Stimulated activated naive B cell treated with anti-CD40 and anti-IgM and Interleukin-4, amounts not matched to agents 10 μg/mL and 1 μg/mL and 100 μg/mL, for 72 hours (primary cell): ENCODE measurements at places on chromosomes 7 and 10.

DNA sequence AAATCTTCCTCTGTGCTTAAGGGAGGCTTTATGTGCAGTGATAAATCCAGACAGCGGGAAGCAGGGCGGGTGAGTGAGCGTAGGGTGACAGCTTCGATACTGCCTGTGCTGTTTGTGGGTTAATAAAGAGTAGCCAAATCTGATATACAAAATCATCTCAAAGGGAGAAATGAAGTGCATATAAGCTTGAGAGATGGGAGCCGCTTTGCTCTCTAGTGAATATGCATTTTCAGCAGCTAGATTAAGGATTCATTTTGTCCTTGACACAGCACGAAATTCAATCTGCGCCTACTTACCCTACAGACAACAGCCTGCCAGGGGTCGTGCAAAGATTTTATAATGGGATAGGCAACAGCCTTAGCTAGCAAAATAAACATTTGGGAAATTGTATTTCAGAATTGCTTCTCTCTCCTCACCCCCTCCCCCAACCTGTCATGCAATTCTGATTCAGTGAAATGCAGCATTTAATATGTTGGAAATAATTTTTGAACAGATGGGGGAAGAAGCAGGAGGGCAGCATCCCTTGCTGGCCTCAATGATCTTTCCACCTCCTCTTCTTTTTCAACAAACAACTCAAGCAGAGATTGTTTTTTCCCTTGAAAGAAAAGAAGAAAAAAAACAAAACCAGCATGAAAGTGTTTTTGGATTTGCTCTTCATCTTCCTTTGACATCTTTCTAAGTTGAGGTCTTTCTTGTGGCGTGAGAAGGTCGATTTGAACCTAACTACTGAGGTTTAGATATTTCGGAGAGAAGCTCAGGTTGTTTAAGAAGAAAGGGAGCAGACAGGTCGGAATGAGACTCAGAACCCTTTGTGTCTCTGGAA lies 117.9 kb downstream of the AOAH start:
- DNase-seq: no peak
- no peak overlapping the region for H3K27ac ChIP-seq
- peaks cover 15% of the 10 kb centered on the region for H3K27me3 ChIP-seq

DNA sequence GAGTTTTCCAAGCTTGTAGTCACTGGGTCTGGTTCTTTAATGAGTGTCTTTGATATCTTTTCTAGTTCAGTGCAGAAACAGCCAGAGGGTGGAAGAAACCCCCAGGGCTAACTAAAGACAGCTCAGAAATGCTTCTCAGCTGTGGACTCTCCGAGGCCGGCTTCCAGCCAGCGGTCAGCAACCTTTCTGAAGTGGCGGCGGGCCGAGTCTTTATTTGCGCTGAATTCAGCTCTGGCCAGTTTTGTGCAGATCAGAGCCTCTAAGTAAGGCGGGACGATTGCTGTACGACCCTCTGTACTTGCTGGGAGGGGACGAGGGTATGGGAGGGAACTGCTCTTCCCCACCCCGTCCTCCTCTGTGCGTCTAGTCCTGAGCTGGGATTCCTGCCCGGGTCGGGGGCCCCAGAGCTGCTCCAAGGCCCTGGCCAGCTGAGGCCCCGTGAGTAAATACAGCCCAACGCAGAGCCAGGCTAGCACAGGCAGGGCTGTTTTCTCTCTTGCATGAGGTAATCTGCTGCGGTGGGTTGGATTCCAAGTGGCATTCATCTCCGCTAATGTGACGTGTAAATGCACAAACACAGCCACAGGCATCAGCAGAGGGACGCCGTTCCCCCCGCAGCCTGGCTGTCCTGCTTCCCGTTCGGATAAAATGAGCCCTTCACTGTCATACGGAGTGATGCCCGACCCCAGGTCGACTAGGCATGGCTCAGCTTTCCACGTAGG lies 159.8 kb downstream of the PIP4K2A start:
- H3K36me3 ChIP-seq: peaks cover 12% of the 10 kb centered on the region
- H3K4me3 ChIP-seq: no peak overlapping the region
- no peak for DNase-seq
- H3K27ac ChIP-seq: no peak overlapping the region
- H3K4me1 ChIP-seq: peaks cover 1% of the 10 kb centered on the region

GRCh38 chr7:138164804-138165203 lies 88.5 kb downstream of the AKR1D1 start:
- no peak overlapping the region for H3K27ac ChIP-seq
- no peaks in the 10 kb centered on the region for H3K4me1 ChIP-seq

GRCh38 chr7:155167706-155168365 lies 97.7 kb downstream of the HTR5A start:
- DNase-seq: no peak
- H3K4me3 ChIP-seq: no peak overlapping the region
- H3K27ac ChIP-seq: no peak overlapping the region
- peaks cover 34% of the 10 kb centered on the region for H3K27me3 ChIP-seq
- no peaks in the 10 kb centered on the region for H3K4me1 ChIP-seq

GRCh38 chr7:27453702-27454405 lies 208.8 kb downstream of the HIBADH start:
- no peaks in the 10 kb centered on the region for H3K36me3 ChIP-seq
- H3K27ac ChIP-seq: no peak overlapping the region
- DNase-seq: no peak
- H3K4me1 ChIP-seq: no peaks in the 10 kb centered on the region

GRCh38 chr10:58278274-58278961 lies 9.5 kb downstream of the CISD1 start:
- DNase-seq: no peak
- peaks cover 20% of the 10 kb centered on the region for H3K36me3 ChIP-seq
- no peaks in the 10 kb centered on the region for H3K27me3 ChIP-seq

DNA sequence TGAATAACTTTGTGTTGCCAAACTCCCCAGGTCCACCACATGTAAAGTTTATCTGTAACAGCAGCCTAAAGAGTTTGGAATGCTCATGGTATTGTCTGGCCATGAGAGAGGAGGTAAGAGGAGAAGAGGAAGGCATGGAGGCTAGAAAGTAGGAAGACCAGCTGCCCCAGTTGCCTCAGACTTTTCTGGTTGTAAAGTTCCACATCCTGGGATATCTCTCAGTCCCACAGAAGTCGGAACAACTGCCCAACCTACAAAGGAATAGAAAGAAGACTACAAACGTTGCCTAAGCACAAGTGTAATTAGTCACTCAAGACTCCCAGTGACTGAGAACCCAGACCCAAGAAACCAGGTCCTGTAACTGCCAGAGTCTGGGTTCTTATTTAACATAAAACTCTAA lies 47.3 kb downstream of the CREB3L2 start:
- peaks cover 17% of the 10 kb centered on the region for H3K36me3 ChIP-seq
- DNase-seq: no peak
- H3K27ac ChIP-seq: no peak overlapping the region
- no peak overlapping the region for H3K4me3 ChIP-seq

GRCh38 chr10:77189520-77189919 lies 448.1 kb downstream of the KCNMA1 start:
- H3K4me3 ChIP-seq: no peak overlapping the region
- H3K27ac ChIP-seq: no peak overlapping the region
- no peaks in the 10 kb centered on the region for H3K36me3 ChIP-seq
- no peak for DNase-seq
- H3K4me1 ChIP-seq: no peaks in the 10 kb centered on the region
- H3K27me3 ChIP-seq: peaks cover 9% of the 10 kb centered on the region

DNA sequence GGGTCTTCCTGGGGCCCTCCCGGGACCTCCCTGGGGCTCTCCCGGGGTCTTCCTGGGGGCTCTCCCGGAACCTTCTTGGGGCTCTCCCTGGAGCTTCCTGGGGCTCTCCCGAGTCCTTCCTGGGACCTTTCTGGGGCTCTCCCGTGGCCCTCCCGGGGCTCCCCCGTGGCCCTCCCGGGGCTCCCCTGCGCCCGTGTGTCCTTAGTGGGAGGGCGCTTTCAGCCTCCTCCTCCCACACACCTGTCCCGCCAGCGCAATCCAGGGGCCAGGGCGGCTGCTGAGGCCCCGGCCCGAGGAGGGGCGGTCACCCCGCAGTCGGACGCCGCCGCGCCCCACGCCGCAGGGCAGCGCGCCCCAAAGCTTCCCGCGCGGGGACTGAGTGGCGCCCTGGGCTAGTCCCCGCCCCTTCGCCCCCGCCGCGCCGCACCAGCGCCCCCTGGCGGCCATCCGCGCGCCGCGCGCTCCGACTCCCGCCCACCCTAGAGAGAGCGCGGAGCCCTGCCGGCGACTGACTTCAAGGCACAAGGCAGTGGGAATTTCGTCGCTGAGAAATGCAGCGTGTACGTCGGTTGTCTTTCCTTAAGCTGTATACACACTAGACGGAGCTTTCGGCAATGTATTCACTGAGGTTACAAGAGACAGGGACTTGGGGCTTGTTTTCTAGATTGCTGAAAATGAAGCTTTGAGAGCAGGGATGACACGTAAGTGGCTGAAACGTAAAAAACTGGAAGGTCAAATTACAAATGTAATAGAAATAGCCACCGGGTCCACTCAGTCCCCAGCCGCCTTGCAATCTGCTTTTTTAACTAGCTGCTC lies 47.1 kb downstream of the INSIG1 start:
- peak overlapping the region; percentile 75 for H3K27ac ChIP-seq
- peak overlapping the region; percentile 76 for H3K4me3 ChIP-seq
- peaks cover 8% of the 10 kb centered on the region for H3K27me3 ChIP-seq
- H3K36me3 ChIP-seq: no peaks in the 10 kb centered on the region
- peak; percentile 83 for DNase-seq
- H3K4me1 ChIP-seq: peaks cover 25% of the 10 kb centered on the region

- peaks cover 15% of the 10 kb centered on the region for H3K4me1 ChIP-seq
- no peak for DNase-seq
- H3K27me3 ChIP-seq: no peaks in the 10 kb centered on the region
- no peak overlapping the region for H3K4me3 ChIP-seq
- H3K36me3 ChIP-seq: peaks cover 7% of the 10 kb centered on the region
Measured at GRCh38 chr10:30535677-30536076, 93.9 kb downstream of the LYZL2 start.

- H3K4me3 ChIP-seq: no peak overlapping the region
- no peak for DNase-seq
- H3K27ac ChIP-seq: peak overlapping the region; percentile 52
- no peaks in the 10 kb centered on the region for H3K36me3 ChIP-seq
- peaks cover 44% of the 10 kb centered on the region for H3K4me1 ChIP-seq
Measured at GRCh38 chr10:110273474-110273873, 31.2 kb downstream of the SMNDC1 start.

GRCh38 chr7:17769918-17770317 lies 170.4 kb downstream of the SNX13 start:
- no peaks in the 10 kb centered on the region for H3K27me3 ChIP-seq
- no peak overlapping the region for H3K27ac ChIP-seq
- no peak overlapping the region for H3K4me3 ChIP-seq
- peaks cover 10% of the 10 kb centered on the region for H3K4me1 ChIP-seq
- peak; percentile 29 for DNase-seq
- peaks cover 19% of the 10 kb centered on the region for H3K36me3 ChIP-seq

- peaks cover 12% of the 10 kb centered on the region for H3K4me1 ChIP-seq
- DNase-seq: no peak
- peak within 1 kb of the TSS; percentile 47 for H3K4me3 ChIP-seq
- H3K27ac ChIP-seq: peak within 1 kb of the TSS; percentile 67
- peaks cover 77% of the 10 kb centered on the region for H3K27me3 ChIP-seq
Measured at GRCh38 chr7:45920502-45921380, at the start of gene IGFBP3. IGFBP3 (minus strand) TSS chr7:45921272; CDS start chr7:45921140, 132 bp downstream.

- no peaks in the 10 kb centered on the region for H3K4me1 ChIP-seq
Measured at GRCh38 chr7:55185321-55185802, 166.5 kb downstream of the EGFR start.

DNA sequence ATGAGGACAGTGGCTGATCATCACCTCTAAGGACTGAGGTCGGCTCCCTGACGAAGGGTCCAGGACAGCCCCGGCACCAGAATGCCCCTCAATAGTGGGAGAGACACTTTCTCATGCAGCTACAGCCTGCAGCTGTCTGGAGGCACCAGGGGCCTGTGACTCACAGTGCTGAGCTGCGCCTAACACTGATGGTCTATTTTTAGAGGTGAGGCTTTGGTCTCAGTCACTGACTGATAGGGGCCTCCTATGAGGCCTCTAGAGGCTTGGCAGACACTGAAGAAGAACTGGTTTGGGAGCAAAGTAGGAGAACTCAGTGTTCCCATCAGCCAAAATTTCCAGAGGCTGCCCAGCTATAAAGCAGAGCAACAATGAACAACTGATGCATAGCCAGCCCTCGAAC lies 130.1 kb downstream of the COBL start:
- H3K27ac ChIP-seq: no peak overlapping the region
- DNase-seq: no peak
- no peak overlapping the region for H3K4me3 ChIP-seq
- no peaks in the 10 kb centered on the region for H3K4me1 ChIP-seq
- no peaks in the 10 kb centered on the region for H3K36me3 ChIP-seq

DNA sequence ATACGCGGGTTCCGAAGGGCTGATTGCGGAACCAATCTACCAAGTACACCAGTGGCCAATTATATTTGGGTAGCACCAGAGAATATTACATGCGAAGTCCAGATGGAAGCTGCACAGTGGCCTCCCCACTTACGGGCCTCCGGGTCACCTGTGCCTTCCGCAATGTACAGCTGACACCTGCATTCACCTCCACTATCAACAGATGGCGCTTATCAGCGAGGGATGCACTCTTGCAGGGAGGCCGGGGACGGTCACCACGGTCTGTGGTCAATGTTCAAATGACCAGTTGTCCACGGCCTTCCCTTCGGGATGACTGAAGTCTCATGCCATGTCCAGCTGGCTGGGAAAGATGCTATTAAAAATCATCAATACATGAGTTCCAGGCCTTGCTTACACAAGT lies 47.6 kb downstream of the SLIT1 start:
- no peaks in the 10 kb centered on the region for H3K36me3 ChIP-seq
- DNase-seq: no peak
- H3K27ac ChIP-seq: no peak overlapping the region
- H3K4me3 ChIP-seq: no peak overlapping the region
- peaks cover 21% of the 10 kb centered on the region for H3K27me3 ChIP-seq

DNA sequence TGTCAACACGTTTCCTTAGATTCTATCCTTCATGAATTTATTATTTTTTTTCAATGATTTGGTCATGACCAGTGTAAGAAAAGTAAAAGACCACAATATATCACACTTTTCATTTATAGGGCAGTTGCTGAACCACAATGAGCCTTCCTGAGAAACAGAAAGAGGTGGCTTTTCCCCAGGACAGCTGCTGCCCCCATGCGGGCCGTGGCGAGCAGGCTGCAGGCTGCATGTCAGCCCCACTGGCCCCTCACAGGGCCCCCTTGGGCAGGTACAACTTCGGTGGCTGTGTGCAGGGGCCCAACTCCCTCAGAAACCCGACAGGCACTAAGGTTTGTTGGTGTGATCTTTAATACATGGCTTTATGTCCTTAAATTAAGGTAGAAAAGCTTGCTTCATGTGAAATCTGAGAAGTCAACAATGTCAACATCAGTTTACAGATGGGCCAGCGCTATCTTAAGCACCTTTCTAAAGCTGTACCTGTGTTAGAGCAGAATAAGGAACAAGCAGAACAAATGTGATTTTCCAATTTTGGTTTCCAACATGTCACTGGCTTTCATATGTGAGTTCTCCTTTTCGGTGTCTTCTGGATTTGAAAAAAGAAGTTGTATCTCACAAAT lies 10.6 kb downstream of the BEND7 start:
- H3K27ac ChIP-seq: no peak overlapping the region
- no peak for DNase-seq
- peaks cover 45% of the 10 kb centered on the region for H3K27me3 ChIP-seq
- no peaks in the 10 kb centered on the region for H3K4me1 ChIP-seq

GRCh38 chr7:122438492-122438891 lies 133.9 kb upstream of the FEZF1 start:
- H3K4me1 ChIP-seq: no peaks in the 10 kb centered on the region
- H3K36me3 ChIP-seq: no peaks in the 10 kb centered on the region
- no peak for DNase-seq
- H3K27ac ChIP-seq: no peak overlapping the region
- H3K27me3 ChIP-seq: no peaks in the 10 kb centered on the region

GRCh38 chr7:37109016-37109683 lies 339.5 kb downstream of the ELMO1 start:
- peak overlapping the region; percentile 47 for H3K27ac ChIP-seq
- peaks cover 63% of the 10 kb centered on the region for H3K4me1 ChIP-seq
- H3K27me3 ChIP-seq: no peaks in the 10 kb centered on the region
- H3K36me3 ChIP-seq: peaks cover 29% of the 10 kb centered on the region
- no peak overlapping the region for H3K4me3 ChIP-seq
